Small intestine (tissue), 16 donors: ENCODE measurements at places on chromosomes 7 and 10.

- no peaks in the 10 kb centered on the region for H3K4me1 ChIP-seq
- DNase-seq, result peak; percentile 57
- H3K27me3 ChIP-seq, result no peaks in the 10 kb centered on the region
These were observed 3.6 kb upstream of the MTPN start for GRCh38 chr7:135980665-135981180.

DNA sequence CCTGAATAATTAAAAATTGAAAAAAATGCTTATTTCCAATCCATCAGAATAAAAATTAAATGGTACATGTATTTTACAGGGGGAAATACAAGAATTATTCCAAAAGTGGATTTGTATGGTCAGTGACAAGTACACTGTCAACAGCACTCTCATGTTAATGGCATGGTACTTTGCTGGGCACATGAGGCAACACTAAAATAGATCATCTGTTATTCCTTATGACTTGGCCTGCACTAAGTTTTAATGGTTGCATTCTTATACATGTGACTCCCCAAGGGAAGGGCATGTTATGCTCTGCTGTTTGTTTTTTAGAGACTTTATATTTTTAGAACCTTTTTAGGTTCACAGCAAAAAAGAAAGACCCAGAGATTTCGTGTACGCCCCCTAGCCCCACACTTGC, 128.3 kb downstream of the CPEB3 start:
- H3K36me3 ChIP-seq, result peaks cover 2% of the 10 kb centered on the region
- no peak overlapping the region for H3K27ac ChIP-seq
- no peak overlapping the region for H3K4me3 ChIP-seq
- no peak for DNase-seq
- no peaks in the 10 kb centered on the region for H3K27me3 ChIP-seq
- no peaks in the 10 kb centered on the region for H3K4me1 ChIP-seq

- H3K27ac ChIP-seq, result no peak overlapping the region
- H3K4me3 ChIP-seq, result no peak overlapping the region
- no peaks in the 10 kb centered on the region for H3K27me3 ChIP-seq
- no peak for DNase-seq
- H3K36me3 ChIP-seq, result no peaks in the 10 kb centered on the region
These were observed 17.8 kb upstream of the GSAP start for GRCh38 chr7:77433901-77434300.

DNA sequence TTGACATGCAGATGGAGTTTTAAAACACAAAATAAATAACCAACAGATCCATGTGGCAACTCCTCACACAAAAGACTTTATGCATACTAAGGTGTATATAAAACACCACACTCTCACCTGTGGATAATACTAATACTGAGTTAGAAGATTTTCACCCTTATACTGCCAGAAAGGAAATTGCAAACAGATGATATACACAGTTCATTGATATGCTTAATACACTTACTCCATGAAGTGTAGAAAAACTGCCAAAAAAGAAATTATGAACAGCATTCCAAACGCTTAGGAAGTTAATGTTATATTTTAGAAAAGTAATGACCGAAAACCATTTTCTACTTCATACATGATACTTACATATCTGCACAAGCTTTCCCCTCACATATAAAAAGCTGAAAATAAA, 17.6 kb upstream of the SNX13 start:
- H3K36me3 ChIP-seq, result no peaks in the 10 kb centered on the region
- H3K4me1 ChIP-seq, result no peaks in the 10 kb centered on the region
- no peaks in the 10 kb centered on the region for H3K27me3 ChIP-seq
- H3K4me3 ChIP-seq, result no peak overlapping the region
- no peak for DNase-seq
- no peak overlapping the region for H3K27ac ChIP-seq

GRCh38 chr10:92832121-92832520, 16.2 kb upstream of the EXOC6 start:
- no peak overlapping the region for H3K4me3 ChIP-seq
- no peaks in the 10 kb centered on the region for H3K36me3 ChIP-seq

DNA sequence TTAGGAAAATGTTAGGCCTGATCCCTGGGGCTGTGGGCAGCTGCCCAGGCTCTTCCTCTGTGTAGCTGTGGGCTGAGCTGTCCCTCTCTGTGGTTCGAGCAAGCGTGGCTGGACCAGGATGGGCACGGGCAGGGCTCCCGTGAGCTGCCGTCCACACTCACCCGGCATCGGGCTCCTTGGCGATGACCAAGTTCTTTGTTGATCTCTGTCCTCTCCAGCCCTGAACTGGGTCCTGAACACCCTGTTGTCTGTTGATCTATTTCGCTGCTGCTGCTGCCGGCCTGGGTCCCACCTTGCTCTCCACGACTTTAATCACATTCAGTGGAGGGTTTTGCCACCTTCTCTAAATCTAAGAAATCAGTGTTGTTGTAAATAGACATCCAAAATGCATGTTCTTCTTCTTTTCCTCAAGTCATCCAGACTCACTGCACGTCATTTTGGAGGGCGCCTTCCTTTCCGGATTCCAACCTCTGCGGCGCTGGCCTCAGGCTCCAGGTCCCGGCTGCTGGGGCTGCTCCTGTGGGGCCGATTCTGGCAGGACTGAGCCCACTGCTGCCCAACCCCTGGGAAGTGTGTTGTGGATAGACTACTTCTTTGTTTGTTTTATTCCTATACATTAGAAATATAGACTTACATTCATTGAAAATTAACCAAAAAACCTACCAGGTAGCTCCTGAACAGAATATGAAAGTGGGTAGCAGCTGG, 100.6 kb downstream of the DYNC2I1 start:
- H3K36me3 ChIP-seq, result no peaks in the 10 kb centered on the region
- H3K27me3 ChIP-seq, result no peaks in the 10 kb centered on the region
- no peak for DNase-seq
- no peak overlapping the region for H3K27ac ChIP-seq
- H3K4me3 ChIP-seq, result no peak overlapping the region
